ENCODE measurements at places on chromosomes 3 and 15.

GRCh38 chr3:67357610-67358458, 296.6 kb downstream of the SUCLG2 start:
- DNase-seq: no peak

- DNase-seq: no peak
Measured at GRCh38 chr3:105459566-105460290, 93.0 kb downstream of the ALCAM start.

- no peak for DNase-seq
Measured at GRCh38 chr15:39310633-39311032, 270.2 kb upstream of the THBS1 start.

- DNase-seq: no peak
Measured at GRCh38 chr3:100968932-100969906, 24.0 kb downstream of the ABI3BP start.

DNA sequence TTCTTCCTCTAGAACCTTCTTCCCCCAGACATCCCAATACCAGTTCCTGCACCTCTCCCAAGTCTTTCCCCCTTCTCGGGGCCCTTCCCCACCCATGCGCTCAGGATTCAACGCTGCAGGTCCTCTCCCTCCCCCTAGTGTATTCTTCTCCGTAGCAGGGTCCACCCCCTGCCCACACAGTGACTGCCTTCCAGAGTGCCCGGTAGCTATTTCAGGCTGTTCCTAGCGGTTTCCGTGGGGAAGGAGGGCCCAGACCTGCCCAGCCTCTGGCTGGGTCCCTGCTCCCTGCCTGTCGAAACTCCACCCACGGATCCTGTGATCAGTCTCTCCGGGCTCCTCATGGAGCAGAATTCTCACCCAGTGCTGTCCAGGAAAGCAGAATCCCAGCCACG, 45.2 kb upstream of the SEC61A1 start:
- no peak for DNase-seq

DNA sequence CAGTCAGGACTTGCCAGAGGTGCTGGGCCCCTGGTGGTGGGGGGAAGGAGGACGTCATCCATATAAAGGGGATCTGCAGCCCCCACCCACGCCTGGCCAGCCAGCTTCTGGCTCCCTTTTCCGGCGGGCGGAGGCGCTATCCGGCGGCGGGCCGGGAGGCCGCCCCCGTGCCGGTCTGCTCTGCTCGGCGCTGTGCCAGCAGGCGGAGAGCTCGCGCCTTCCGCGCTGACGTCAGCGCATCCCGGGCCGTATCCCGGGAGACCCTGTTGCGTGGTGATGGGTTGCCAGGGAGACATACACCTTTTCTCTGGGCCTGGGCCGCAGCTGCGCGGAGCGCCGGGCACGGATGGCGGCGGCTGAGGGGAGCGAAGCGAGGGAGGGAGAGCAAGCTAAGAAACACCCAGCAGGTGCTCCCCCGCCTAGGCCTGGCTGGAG, 1.1 kb downstream of the FAM131A start:
- no peak for DNase-seq

GRCh38 chr3:3141939-3142338, 15.2 kb downstream of the TRNT1 start:
- DNase-seq: no peak

DNA sequence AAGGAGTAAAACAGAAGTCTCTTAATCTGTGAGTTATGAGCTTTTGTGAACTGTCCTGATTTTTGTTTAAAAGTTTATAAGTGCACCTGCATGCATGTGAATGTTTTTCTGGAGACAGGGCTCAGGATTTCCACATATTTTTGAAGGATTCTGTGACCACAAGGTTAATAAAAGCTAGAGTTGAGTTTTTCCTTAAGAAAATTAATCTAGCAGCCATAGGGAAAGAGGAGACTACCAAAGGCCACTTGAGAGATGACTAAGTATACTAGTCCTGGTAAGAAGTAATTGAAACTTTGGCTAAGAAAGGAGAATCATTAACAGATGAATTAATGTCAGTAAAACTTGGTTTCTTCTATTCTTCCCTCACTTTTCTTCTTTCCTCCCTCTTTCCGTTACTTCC, 176.8 kb upstream of the EPHA3 start:
- DNase-seq: no peak

- DNase-seq: no peak
Measured at GRCh38 chr3:64039981-64040733, 16.9 kb upstream of the PSMD6 start.

Measured in brain pericyte (primary cell).